Activated naive CD8-positive, alpha-beta T cell treated with anti-CD3 and anti-CD28 coated beads, Interleukin-2, amount 50 U/mL, for 16 hours (primary cell): ENCODE measurements at places on chromosomes 12 and 14.

DNA sequence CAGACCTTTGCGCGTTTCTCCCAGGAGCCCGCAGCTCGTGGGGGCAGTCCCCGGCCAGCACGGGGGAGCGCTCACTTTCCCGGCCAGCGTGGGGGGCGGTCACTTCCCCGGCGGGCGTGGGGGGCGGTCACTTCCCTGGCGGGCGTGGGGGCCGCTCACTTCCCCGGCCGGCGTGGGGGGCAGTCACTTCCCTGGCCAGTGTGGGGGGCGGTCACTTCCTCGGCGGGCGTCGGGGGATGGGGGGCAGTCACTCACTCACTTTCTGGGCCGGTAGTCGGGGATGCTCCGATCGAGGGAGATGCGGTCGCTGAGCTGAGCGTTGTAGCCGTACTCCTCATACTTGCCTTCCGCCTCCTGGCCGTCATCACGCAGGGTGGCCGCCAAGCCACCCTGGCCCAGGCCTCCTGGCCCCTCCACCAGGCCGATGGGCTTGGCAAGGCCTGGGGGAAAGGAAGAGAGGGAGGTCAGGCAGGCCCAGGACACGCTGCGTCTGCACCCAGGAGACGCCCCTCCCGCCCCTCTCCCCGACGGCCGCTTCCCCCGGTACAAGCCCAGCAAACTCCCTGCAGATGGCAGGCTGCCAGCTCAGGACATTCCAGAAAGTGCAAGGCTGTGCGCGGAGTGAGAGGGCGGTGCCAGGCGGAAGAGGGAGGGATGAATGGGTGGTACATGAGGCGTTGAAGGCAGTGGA, 43.3 kb downstream of the GALNT9 start:
- no peak for DNase-seq

GRCh38 chr12:9344541-9344940, 136.3 kb upstream of the PZP start:
- no peak for DNase-seq

GRCh38 chr12:16030744-16031143, 119.6 kb downstream of the DERA start:
- no peak for DNase-seq

DNA sequence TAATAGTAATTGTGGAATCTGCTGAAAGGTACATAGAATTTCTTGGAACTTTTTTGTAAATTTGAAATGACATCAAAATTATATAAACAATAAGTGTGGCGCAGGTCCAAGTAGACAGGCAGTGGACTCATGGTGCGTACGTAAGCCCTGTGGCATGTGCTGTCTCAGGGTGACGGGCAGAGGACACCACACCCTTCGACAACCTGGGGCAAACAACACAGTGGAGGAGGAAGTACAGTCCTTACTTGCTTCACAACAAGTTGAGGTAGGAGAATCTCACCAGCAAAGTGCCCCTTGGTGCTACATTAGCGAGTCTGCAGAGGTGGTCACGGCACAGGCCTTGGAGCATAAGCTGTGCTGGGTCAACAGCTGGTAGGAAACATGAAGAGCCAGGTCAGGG, 180.9 kb downstream of the AEBP2 start:
- no peak for DNase-seq

DNA sequence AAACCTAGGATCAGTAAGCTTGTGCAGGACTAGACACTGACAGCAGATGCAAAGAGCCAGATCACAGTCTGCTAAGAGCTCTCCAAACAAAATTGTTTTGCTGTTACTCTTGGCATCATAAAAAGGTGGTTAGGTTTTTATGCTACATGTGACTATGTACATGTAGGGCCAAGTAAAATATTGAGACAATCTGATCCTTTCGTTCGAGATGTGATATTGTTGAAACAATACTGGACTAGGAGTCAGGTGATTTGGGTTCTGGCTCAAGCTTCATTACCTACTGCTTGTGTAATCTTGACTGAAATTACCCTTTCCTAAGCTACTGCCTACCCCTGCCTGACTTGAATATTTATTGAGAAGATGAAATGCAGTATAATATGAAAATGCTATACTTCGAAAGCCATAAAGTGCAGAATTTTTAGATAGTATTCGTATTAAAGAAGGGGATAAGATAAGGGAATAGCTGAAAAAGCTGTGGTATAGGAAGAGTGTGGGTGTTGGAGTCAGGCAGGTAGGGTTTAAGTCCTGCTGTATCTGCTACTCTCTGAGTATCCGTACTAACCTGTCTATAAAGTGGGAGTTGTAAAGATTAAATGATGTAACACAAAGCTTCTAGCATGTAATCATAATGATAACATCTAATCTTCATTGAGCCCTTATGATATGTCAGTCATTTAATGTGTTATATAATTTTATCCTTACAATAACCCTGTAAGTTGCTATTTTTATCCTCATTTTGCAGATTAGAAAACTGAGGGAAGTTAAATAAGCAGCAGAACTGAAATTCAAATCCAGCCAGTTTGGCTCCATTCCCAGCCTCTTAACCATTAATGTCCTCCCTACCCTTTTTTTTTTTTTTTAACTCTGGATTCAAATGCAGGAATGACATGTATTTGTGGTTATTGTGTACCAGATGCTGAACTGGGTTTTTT, 38.6 kb upstream of the ATF1 start:
- no peak for DNase-seq

DNA sequence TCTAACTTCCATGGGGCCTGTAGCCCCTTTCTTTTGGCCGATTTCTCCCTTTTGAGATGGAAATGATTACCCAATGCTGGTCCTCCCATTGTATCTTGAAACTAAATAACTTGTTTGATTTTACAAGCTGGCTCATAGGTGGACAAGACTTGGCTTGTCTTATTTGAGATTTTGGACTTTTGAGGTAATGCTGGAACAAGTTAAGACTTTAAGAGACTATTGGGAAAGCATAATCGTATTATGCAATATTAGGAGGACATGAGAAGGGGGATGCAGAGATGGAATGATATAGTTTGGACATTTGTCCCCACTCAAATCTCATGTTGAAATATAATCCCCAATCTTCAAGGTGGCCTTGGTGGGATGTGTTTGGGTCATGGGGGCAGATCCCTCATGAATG, 49.2 kb upstream of the LYZ start:
- no peak for DNase-seq

DNA sequence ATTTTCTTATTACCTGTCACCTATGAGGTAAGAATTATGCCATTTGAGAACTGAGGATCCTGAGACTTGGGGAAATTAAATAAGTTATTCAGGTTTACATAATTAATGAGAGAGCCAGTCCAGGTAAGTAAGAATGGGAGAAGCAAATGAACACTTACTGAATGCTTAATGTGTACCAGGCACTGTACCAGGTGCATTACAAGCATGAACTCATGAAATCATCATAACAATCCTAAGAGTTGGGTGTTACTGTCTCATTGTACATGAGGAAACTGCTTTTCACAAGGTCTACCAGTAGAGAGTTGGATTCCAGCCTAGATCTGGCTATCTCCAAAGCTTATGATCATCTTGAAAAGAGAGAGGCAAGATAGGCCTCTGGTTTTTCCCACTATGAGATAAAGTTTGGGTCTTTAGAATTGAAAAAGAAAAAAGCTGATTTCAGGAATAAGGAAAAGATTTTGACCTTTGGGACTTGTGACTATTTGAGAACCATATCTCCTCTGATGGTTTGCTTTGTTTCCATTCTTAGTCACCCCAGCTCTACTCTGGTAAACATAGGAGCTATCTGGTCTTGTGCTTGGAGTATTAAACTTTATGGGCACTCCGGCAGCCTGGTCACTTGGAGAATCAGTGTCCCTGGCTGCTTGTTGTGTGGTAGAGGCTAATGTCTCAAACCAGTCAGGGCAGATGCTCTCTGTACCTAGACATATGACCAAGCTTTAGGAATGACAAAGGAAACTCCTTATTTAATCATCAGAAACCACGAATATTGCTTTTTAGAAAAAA, 48.0 kb downstream of the PTHLH start:
- no peak for DNase-seq

DNA sequence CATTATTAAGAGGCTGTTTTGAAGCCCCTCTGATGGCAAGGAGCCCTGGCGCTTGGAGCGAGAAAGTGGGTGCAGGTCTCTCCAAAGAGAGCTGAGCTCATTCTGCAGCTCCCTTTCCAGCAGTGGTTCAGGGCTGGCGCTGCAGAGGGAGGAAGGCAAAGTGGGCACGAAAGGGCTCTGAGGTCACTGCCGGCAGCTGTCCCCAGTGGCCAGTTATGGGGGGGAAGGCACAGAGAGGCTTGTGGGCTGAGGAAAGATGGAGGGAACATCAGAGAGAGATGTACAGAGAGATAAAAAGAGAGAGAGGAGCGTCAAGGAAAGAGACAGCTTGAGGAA, 75.2 kb upstream of the TBX5 start:
- no peak for DNase-seq

DNA sequence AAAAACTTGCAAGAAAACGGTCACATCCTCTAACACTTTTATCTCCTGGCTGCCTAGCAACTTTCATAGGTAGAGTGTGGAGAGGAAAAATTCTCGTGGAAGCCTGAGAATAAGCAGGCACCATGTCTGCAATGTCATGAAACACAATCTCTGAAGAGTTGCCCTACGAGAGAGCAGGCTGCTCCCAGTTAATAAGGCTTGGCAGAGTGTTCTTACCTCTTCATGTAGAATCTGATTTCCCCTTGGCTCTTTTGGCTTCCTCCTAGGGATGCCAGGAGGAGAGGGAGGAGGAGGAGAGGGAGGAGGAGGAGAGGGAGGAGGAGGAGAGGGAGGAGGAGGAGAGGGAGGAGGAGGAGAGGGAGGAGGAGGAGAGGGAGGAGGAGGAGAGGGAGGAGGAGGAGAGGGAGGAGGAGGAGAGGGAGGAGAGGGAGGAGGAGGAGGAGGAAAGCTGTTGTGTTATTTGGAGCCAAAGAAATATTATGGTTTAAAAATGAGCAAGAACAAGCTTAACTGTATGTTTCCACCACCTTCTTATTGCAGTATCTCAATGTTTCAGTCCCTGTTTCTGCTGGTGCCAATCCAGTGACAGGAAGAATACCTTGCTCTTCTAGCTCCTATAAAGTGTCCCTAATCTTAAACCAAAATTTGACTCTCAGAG, 52.9 kb downstream of the EGLN3 start:
- no peak for DNase-seq

DNA sequence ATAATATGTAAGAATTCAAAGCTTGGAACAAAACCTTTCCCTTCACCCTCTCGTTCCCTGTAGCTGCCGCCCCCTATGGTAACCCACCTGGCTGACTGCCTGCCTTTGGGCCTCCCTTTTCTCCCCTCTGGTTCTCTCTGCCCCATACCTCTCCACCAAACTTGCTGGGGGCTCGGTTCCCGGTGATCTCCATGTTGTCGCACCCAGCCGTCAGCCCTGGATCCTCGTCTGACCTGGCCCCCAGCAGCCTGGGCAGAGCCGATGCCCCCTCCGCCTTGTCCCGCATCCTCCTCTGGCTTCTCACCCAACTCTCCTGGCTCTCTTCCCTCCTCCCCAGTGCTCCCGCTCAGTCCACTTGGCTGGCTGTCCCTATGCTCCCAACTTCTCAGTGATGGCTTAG, 4.5 kb downstream of the CYP46A1 start:
- DNase-seq: no peak
